ENCODE measurements at places on chromosomes 5 and 9.

DNA sequence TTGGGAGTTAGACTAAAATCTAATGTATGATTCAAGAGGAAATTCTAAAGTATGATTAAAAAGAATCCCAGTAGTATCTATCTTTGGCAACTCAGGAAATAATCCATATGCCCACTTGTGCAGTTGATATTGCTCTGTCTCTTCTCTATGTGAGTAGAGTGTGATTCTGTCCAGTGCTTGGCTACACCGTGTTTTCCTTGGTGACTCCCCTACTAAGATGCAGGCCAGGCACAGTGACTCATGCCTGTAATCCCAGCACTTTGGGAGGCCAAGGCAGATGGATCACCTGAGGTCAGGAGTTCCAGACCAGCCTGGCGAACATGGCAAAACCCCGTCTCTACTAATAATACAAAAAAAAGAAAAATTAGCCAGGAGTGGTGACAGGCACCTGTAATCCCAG, 495.4 kb downstream of the MAT2B start:
- DNase-seq = no peak

DNA sequence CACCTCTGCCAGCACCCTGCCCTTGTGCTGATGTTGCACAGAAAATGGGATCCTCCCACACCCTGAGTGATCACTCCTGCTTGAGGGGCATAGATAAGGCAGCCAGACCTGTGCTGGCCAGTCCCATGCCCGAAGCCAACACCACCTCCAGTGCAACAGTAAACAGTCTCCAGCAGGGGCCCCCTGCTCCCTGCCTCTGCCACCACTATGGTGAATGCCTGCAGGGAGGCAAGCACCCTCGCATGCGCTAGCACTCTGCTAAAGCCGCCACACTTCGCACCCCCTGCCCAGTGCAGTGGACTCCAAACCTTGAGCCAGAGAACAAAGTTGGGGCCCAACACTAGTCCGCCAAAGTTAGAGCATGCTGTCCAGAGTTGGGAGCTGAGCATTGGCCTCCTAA, 118.7 kb downstream of the PJA2 start:
- no peak for DNase-seq

GRCh38 chr9:79489261-79490000, 82.3 kb upstream of the TLE4 start:
- no peak for DNase-seq

DNA sequence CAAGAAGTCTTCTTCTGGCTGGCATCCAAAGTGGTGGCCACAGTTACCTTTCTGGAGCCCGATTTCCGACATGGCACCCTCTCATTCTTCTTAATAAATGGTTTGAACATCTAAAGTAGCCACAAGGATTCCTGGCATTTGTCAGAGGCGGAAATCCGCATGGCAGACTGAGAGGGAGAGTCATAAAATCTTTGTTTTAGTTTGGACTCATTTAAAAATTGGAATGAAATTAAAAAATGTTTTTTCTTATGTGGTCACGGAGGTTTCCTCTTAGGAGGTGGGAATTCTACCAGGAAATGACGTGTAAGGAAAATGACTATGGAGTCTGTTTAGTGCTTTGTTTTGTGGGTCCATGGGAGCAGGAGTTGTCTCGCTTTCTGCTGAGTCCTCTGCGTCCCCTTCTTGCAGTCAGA, 133.0 kb upstream of the PTCH1 start:
- no peak for DNase-seq

GRCh38 chr5:59390989-59391388, 502.5 kb downstream of the PDE4D start:
- DNase-seq = no peak
